ENCODE measurements at places on chromosomes 4 and X.

GRCh38 chrX:28347476-28347875 is 239.8 kb upstream of the IL1RAPL1 start:
- DNase-seq: no peak

GRCh38 chr4:77996076-77996475 is 61.0 kb upstream of the FRAS1 start:
- DNase-seq: no peak

DNA sequence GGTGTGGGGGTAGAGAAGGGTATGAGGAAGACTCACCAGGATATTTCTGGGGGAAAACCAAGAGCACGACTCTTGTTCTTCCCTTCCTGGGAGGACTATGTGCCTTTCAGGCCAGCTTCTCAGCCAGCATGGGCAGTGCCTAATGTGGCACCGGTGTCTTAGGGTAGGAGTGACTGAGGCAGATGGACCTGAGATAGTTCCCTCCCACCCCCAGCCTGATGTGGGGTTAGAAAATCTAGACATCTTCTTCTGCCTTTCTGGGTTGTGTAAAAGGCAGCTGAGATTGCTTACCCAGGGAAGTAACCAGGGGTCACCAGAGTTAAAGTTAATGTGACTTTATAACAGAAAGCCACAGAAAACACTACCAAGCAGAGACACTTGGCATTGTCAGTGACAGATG is 127.3 kb downstream of the TMA16 start:
- DNase-seq: no peak

DNA sequence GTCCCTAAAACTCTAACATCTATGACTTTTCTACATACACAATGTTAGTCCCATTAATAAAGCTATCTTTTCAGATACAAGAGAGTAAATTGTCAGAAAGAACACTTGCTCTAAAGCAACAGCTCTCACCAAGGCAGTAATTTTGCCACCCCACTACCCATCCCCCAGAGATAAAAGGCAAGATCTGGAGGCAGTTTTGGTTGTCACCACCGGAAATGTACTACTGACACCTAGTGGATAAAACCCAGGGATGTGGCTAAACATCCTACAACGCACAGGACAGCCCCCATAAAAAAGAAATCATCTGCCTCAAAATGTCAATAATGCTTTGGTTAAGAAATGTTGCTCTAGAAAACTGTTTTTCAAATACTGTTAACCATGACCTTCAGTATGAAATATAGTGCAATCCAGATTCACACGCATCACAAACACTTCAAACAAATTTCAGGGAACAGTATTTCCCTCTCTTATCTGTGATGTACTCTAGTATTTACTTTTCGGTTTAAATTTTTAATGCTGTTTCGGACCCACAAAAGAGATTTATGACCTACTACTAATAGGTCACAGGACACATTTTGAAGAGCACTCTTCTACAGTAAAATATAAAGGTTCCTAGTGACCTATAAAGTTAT is 5.1 kb downstream of the FBXL5 start:
- peak; percentile 79 for DNase-seq

- no peak for DNase-seq
Observed at GRCh38 chrX:139784807-139785206, 76.8 kb upstream of the MCF2 start.

DNA sequence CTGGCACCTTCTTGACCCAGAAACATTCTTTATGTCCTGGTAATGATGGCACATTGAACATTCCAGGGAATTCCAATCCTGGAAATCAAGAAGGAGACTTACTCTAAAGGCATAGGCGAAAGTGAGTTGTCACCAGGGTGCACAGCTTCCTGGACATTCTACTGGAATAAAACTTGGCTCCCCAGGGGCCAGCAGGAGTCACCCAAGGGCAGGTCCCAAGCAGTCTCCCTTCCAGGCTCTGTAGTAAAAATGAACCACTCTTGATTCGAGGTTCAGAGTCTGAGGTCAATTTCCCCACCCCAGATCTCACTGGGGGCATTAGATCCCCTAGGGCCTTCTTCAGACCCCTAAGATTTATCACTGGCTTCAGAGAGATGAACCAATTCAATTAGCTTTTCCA is 338.7 kb upstream of the GATB start:
- no peak for DNase-seq

DNA sequence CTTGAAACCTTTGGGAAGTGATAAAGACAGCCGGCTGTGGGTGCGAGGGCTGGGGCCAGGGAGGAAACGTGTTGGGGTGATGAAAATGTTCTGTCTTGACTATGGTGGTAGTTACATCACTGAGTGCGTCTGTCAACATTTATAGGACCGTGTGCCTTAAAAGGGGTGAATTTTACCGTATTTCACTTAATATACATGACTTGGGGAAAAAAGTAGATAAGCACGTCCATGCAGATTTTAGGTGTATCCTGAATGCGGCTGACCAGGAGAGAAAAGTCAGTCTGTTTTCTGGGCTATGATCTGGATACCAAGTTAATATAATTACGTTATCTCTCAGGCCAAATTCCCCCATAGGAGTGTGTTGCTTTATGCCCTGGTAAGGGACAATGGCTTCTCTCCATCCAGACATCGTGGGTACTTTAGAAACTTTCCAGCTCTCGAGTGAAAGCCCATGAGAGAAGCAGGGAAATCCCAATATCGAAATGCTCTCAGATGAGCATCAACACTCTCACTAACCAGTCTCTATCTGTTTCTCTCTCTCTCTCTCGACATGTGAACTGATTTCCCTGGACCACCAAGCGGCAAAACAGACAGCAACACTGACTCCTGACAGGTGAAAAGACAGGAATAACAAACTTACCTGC is 71.5 kb downstream of the IRF2 start:
- no peak for DNase-seq

GRCh38 chr4:80156410-80156809 is 40.9 kb upstream of the PRDM8 start:
- no peak for DNase-seq

DNA sequence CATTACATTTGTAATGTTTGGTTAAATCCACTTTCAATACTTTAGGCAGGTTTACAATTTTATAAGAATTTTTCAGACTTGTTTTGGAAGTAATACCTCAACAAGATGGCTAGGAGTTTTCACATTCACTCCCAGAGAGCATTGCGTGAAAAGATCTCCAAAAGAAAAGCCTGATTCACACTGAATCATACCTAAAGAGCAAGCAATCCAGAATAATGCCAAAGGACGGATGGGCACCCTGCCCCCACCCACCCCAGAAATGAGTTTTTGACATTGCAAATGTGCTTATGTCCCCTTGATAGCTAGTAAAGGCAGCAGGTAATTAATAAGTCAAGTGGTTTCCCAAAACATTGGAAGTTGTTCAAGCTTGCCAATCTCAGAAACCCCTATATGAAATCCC is 557.7 kb upstream of the TENM3 start:
- no peak for DNase-seq

DNA sequence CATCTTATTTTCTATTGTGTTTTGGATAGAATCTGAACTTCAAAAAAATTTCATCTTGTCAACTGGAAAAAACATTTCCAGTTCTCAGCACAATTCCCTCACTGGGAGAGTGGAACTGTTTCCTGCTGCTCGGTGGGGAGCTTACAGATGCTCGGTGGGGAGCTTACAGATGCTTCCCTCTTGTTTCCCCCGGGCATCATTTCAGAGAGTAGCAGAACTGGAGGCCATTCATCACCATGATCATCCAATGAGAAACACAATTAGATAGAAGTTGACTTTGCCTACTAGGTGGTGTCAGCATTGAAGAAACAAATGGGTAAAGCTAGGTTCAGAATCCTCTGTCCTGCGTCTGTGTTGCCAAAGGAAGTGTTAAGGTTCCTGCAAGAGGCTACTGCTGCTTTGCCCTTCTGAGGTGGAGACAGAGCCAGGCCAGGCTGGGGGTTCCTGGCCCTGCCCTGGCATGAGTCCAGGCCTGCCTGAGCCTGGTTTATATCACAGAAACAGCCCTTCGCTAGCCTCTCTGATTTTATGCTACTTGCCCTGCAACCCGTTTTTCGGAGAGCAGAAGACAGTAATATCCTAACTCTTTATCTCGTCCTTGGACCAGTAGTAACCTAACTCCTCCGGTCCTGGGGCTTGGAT is 70.6 kb downstream of the TAPT1 start:
- DNase-seq: no peak

DNA sequence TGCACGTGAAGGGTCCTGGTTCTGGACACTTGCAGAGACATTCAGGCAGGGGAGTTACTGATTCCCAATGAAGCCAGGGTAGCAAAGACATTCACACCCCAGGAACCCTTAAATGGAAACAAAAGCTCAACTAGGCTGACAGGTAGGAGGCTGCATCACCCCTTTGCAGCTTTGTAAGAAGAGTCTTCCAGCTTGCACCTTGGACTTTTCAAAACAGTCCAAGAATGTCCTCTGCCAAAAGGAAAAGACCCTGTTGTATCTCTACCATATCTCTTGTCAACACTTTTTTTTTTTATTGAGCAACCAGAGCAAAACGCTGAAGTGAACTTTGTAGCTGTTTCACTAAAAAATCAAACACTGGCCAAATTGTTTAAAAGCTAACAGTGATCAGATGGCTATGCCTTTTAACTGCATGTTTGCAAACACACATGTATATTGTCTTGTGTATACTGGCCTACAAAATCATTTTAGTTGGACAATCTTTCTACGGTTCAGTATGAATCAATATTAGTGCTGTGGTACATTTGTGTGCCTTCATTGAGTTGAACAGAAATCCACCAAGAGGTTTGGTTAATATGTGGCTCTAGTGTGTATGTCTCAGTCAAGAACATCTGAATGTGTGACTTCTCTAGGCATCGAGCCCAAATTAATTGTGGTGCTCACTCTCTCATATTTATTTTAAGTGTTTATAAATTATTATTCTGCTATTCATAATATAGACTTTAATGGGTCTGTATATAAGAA is 18.5 kb upstream of the WWC2 start:
- DNase-seq: no peak

DNA sequence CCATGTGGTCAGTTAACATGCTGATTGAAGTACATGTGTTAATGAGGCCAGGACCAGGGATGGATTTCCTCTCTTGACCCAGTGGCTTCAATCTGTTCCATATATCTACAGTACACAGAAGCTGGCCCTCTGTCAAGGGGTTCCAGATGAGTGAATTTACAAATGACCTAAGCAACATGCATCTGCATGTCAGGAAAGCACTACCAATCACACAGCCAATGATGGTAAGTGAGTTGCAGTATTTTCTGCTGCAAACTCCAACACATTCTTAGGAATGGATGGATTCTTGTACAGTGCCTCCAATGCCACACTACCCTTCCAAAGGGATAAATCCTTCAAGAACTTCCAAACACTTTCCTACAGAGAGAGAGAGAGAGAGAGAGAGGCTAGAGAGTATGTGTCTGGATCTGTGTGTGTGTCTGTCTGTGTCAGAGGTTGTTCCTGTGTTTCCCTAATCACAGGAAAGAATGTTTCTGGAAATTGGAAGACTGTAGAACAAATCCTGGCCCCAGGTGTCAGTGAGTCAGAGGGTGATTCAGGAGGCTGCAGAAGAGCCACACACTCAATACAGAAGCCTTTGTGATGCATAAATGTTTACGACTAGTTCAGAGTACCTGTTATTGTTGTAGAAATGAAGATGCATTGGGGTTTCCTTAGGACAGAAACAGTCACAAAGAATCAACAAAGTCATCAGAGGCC is 107.5 kb downstream of the GUCY2F start:
- DNase-seq: no peak

GRCh38 chrX:64186974-64187761 is 18.3 kb downstream of the AMER1 start:
- no peak for DNase-seq

DNA sequence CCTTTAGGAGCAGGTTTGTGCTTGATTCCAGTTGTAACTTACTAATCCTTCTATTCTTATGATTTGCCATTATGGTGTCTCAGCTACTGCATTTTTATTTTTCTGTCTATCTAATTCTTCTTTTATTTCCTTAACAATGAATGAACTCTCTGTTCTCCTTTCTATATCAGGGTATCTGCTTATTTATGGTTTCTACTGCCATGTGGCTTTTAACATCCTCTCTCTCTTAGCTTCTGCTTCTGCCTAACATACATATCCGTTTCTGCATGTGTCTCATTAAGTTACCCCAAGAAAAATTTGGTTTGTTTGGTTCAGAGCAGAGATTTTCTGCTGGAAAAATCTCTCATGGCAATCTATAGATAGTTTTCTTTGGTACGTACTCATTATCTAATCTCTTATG is 614.4 kb downstream of the RPA4 start:
- no peak for DNase-seq

GRCh38 chrX:70046978-70047377 is 2.8 kb downstream of the AWAT2 start:
- no peak for DNase-seq

- no peak for DNase-seq
Observed at GRCh38 chrX:120290107-120290506, 21.2 kb downstream of the TMEM255A start.

DNA sequence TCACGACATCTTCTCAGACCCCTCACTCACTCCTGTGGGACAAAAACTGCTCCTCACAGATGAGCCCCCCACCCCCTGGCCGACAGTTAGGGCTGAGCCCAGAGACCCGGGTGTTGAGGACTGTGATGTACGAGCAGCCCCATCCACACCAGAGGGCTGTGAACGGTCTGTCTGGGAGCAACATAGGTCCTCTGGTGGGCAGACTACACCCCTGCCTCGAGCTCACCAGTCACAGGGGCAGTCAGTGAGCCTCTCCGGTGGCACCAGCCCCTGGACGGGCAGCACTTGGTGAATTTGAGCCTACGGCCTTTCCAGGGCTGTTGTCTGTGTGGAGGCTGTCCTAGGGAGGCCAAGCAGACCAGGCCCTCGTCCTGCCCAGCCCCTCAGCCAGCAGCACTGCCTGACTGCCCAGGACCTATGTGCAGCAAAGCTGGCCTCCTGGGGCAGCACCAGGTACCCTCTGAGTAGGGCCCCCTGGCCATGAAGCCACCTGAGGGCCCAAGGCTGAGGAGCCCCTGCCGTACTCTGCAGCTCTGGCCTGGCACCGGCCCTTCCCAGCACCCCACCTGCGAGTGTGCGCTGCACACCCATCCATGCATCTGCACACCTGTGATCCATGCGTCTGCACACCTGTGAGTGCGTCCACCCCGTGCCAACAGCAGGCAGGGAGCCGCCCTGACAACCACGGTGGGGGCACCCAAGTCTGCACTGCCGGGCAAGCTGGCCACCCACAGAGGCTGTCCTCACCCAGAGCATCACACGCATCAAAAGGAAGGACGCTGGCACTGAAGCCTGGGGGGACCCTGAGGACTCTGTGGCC is 111.6 kb upstream of the NKX1-1 start:
- DNase-seq: no peak

DNA sequence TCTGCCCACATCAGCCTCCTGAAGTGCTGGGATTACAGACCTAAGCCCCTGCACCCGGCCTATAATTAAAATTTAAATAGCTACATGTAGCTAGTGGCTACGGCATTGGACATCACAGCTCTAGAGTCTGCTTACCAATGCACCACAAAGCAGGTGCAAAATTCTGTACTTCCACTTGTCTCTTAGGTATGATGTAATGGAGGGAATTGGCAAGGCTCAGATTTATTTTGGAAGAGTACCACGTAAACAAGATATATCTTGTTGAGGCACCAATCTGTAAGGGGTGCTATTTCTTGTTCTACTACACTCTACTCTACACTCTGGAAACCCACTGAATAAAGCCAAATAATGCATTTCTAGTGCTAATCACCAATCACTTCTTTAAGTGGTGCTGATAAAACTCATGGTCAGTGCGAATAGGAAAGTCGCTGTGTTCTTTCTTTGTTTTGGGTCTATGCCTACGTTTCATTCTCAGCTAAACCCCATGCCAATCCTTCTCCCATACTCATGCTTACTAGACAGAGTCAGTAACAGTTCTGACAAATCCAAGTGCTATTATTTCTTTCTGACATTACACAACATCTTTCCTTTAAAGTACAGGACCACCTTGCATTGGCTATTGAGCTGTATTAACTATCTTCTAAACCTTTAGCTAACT is 92.3 kb downstream of the GC start:
- no peak for DNase-seq

Data from CD4-positive, alpha-beta T cell treated with Interleukin-4 for 4 hours (primary cell).